ENCODE measurements at places on chromosomes 4 and X. TPM values are rescaled to one million over a fixed set of nuclear protein-coding genes. Genes with fewer than 3 reads are reported as not detected.

Gene CXorf49
- not detected for total RNA-seq

Gene PUDP
- 30.0 TPM for total RNA-seq

Gene IL2RG
- not detected for total RNA-seq

Gene CLNK
- total RNA-seq, result under 0.01 TPM

DNA sequence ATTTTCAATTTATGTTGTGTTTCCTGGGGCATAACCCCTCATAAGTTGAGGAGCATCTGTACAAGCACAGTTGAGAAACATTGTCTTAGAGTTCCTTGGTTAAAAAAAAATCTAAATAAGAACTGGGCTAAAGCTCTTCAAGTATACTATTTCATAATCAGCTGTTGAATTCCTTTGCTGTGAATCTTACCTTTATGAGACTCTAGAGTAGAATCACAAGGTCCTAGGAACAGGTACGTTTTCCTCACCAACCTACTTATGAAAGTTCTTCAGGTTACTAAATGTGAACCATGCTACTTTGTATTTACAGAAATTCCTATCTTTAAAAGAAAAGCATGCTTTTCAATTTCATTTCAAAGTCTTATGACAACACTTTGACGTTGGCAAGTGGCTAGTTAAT lies 20.9 kb upstream of the SOD3 start:
- DNase-seq, result no peak

DNA sequence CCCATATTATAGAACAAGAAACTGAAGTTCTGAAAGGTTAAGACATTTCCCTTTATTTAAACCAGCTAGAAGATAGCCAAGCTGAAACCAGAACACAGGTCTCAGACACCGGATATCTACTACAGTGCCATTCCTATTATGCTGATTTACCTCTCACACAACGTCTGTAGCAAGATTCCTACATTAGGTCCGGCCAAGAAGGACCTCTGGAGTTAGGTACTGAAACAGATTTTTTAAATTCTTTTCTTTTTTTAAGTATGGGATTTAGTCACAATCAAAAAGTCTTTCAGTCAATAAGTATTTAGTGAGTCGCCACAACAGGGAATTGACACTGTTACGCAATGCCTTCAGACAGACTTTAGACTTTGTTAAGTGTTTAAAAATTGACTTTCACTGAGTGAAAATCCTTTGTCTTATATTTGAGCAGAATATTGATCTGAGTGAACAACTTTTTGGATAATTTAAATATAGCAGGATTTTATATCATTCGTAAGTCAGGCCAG lies 26.5 kb upstream of the SPANXN4 start:
- DNase-seq, result no peak

DNA sequence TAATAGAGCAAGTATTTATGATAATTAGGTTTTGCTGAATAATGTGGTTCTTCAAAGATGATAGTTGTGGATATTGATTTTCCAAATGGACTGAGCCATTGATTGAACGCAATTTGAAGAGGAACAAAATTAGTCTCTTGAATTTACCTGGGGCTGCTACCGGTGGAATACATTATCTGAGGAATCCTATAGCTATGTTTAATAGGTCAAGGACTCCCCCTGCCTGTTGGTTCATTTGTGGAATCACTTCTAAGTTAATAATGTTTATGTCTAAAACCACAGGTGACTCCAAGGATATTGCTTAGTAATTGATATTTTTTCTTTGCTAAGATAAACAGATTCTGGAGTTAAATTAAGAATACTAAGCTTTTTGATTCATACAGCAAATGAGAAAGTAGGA lies 576.0 kb upstream of the PABPC4L start:
- DNase-seq, result no peak

- no peak for DNase-seq
These were observed 118.6 kb downstream of the LRBA start for GRCh38 chr4:150896497-150896896.

DNA sequence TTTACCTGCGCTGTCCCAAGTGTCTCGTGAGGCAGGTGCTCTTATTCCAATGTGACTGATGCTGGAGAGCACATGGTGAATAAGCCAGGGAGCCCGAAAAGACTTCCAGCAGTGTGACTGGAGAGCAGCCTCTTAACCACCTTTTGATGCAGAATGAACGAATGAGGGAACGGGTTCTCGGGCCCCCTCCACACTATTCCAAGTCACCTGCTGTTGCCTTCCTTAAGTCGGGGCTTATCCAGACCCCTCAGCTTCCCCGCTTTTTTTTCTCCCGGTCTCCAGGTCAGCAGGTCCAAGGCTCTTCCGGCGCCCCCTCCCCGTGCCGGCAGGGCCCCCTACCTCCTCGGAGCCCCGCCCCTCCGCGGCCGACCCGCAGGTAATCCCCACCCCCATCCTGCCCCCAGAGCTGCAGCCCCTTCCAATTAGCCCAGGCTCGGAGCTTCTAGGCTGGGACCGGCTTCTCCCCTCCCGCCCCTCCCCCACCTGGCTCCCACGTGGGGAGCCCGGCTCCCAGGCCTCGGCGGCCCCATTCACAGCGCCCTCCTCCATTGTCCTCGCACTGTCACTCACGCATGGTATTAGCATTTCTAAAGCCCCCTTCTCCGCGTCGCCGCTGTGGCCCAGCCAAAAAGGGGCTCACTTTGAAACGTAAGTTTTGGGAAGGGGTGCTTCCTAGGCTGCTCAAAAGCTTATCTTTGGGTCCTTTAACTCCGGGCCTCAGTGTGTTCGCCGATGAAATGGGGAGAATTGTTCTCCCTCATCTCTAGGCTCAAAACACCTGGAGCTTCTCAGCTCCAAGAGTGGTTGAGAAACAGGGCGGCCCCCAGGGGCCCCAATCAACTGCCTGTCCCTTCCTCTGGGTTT lies 56.2 kb upstream of the PJA1 start:
- no peak for DNase-seq

- no peak for DNase-seq
These were observed 135.6 kb upstream of the CXXC4 start for GRCh38 chr4:104630272-104630671.

DNA sequence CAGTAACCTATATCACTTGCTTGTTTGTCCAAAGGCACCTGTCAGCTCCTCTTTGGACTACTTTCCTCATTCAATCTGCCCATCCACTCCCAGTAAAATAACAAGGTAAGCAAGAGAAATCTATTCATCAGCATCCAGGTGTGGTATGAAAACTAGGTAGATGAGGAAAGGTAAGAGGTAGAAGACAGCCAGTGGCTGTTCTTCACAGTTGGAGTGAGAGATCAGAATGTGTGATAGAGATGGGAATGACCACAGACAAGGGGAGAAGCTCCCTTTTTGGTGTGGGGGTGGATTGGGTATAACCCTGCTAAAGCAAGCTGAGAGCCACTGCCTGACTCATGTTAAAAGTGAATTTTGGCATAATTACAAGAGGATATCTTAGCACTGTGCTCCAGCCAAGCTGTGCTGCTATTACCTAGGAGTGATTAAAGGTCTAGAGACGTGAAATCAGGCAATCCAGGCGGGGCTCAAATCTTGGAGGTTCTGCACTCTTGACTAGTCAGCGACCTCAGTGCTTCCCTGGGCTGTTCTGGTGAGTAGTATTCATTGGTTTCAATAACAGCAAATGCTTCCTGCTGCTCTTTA lies 28.1 kb upstream of the RASL11B start:
- DNase-seq, result no peak

GRCh38 chr4:14184265-14184664 lies 556.7 kb upstream of the BOD1L1 start:
- no peak for DNase-seq

- no peak for DNase-seq
These were observed 132.0 kb upstream of the MED14 start for GRCh38 chrX:40867352-40867751.

GRCh38 chr4:39987485-39987884 lies 9.8 kb upstream of the PDS5A start:
- DNase-seq, result no peak

- peak; percentile 37 for DNase-seq
These were observed 46.7 kb downstream of the C4orf46 start for GRCh38 chr4:158624889-158625478.

GRCh38 chrX:132861076-132861475 lies 97.4 kb downstream of the HS6ST2 start:
- DNase-seq, result no peak

- DNase-seq, result no peak
These were observed 26.6 kb upstream of the MAN2B2 start for GRCh38 chr4:6548201-6548881.

DNA sequence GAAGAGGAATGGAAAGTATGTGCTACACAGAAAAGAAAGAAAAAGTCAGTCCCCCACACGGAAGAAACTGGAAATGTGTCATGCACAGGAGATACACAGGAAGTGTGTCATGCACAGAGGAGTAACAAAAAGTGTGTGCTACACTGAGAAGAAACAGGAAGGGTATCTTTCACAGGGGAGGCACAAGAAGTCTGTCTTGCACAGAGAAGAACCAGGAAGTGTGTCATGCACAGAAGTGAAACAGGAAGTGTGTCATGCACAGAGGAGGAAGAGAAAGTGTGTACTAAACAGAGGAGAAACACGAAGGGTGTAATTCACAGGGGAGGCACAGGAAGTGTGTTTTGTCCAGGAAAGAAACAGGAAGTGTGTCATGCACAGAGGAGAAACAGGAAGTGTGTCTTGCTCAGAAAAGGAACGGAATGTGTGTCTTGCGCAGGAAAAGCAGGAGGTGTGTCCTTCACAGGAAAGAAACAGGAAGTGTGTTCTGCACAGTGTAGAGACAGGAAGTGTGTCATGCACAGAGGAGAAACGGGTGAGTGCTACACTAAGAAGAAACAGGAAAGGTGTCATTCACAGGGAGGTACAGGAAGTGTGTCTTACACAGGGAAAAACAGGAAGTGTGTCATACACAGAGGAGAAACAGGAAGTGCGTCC lies 527.2 kb upstream of the PRKX start:
- no peak for DNase-seq

GRCh38 chrX:123756320-123756719 lies 23.5 kb upstream of the THOC2 start:
- no peak for DNase-seq

DNA sequence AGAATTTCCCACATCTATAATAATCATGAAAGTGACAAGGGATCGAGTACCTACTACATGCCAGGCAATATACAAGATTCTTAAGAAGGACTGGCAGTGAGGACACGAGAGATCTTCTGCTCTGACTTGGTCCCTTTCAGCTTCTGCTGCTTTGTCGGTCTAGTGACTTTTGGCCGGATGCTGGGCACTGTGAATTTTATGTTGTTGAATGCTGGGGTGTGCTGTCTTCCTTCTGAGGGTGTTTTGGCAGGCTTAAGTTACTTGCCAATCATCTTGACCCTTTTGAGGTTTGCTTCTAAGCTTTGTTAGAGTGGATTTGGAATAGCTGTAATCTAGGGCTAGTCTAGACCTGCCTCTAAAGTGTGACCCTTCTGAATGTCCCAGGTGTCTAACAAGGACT lies 23.5 kb downstream of the NAT8L start:
- DNase-seq, result no peak

- no peak for DNase-seq
These were observed 79.8 kb downstream of the MID1IP1 start for GRCh38 chrX:38881066-38881465.

All from glomerular endothelial cell (primary cell).